Right lung (tissue), 10 donors: ENCODE measurements at places on chromosomes 5 and 9. TPM values are rescaled to one million over a fixed set of nuclear protein-coding genes. Genes with fewer than 3 reads are reported as not detected.

Gene PCDHGB3
- polyA plus RNA-seq: 2.6 TPM

Gene AMBP
- polyA plus RNA-seq: 19.0 TPM

Gene FOXD4L4
- not detected for polyA plus RNA-seq

Gene PKN3
- polyA plus RNA-seq: 11.6 TPM

Gene IPO11
- polyA plus RNA-seq: 36.9 TPM

- DNase-seq: no peak
Measured at GRCh38 chr9:132036521-132036920, 43.1 kb downstream of the MED27 start.

DNA sequence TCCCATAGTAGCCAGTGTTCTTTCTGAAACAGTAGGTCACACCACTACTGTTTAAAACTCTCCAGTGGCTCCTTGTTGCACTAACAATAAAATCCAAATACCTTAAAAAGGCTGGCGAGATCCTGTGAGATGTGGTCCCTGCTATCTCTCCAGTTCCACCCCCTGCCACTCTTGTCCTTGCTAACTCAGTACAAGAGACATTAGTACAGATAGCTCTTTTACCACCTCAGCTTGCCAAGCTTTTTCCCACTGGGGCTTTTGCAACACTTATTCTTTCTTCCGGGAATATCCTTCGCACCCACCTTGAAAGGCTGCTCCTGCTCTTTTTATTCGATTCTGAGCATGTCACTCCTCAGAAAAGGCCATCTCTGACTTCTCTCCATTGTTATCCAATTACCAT lies 14.9 kb downstream of the NIPSNAP3B start:
- DNase-seq: no peak
